Small intestine (tissue), 16 donors: ENCODE measurements at places on chromosomes 11 and 22. TPM values are rescaled to one million over a fixed set of nuclear protein-coding genes. Genes with fewer than 3 reads are reported as not detected.

Gene MRPL17
- polyA plus RNA-seq: 49.4 TPM

DNA sequence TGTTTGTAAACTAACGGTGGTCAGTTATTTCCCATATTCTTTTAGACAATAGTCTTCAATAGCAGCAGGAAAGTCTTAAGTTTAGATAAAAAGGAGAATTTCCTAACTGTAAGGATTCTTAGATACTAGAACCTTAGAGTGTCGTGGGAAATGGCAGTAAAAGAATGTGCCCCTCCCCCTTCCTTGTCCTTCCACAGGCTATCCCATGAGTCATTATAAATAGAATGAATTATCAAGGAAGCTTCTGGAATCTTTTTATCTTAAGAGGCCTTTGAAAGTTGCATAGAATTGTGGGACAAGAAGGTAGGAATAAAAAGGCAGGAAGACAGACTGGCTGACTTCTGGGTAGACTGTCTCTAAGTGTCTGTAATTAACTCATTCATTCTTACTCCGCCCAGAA lies 165.2 kb upstream of the TBCEL start:
- no peak for DNase-seq

- DNase-seq: no peak
Observed at GRCh38 chr22:20584029-20584871, 76.8 kb downstream of the MED15 start.

DNA sequence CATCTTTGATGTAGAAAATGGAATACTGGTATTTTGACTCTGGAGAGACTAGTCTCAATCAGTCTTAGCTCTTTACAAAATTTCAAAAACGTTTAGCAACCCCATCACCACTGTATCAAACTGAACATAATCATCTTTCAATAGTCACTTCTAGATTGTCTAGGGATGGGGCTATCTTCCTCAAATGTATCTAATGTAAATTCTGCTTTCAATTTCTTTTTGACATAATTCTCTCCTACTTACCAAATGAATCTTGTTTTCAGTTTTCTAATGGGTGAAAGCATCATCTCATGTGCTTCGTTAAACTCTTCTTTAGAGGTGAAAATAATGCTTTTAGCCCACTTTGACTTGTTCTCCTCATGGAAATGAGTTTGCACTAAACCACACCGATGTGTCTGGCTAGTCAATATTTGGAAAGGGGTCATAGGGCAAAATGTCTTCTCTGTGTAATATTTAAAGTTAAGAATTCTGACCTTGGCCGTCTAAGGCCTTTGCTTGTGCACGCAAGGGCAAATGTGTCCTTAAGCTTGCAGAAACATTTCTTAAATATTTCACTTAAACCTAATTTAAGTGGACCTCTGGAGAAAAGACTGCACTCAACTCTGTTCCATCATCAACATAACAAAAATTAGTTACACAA lies 5.2 kb downstream of the SIK3 start:
- DNase-seq: no peak
